ENCODE measurements at places on chromosomes 3 and 15.

- DNase-seq: no peak
- H3K27ac ChIP-seq: no peak overlapping the region
- H3K4me3 ChIP-seq: no peak overlapping the region
- H3K36me3 ChIP-seq: no peaks in the 10 kb centered on the region
- peaks cover 3% of the 10 kb centered on the region for H3K4me1 ChIP-seq
Observed at GRCh38 chr3:177835917-177836316, 638.6 kb upstream of the TBL1XR1 start.

DNA sequence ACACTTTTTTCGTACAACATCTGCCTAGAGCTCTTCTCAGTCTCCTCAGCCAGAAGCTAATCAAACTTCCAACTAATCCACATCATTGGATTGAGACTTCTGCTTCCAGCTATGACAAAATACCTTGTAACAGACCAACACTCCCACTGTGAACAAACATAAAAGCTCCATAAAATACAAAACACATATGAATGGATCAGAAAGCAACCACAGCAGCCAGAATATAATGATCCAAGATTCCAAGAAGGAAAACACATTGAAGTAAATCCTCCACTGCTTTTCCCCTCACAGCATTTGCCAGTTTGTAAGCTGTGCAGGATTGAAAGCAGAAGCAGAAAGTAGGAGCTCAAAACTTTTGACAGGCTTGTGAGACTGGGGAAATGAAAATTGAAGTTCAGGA lies 863.2 kb downstream of the TUSC7 start:
- no peaks in the 10 kb centered on the region for H3K36me3 ChIP-seq
- no peak overlapping the region for H3K4me3 ChIP-seq
- H3K4me1 ChIP-seq: no peaks in the 10 kb centered on the region
- no peak for DNase-seq

DNA sequence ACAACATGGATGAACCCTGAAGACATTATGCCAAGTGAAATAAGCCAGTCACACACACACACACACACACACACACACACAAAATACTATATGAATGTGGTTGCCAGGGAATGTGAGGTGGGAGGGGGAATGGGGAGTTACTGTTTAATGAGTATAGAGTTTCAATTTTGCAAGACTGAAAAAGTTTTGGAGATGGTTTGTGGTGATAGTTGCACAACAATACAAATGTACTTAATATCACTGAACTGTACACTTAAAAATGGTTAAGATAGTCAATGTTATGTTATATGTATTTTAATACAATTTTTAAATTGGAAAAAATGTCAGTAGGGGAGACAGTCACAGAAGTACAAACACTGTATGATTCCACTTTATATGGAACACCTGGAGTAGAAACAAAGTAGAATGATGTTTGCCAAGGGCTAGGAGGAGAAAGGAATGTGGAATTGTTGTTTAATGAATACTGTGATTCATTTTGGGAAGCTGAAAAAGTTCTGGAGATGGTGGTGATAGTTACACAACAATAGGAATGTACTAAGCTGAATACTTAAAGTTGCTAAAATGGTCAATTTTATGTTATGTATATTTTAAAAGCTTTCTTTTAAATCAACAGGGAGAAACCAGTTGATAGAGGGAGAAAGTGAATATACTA lies 76.6 kb downstream of the RPL39L start:
- peaks cover 77% of the 10 kb centered on the region for H3K4me1 ChIP-seq
- peaks cover 67% of the 10 kb centered on the region for H3K36me3 ChIP-seq
- H3K4me3 ChIP-seq: no peak overlapping the region
- H3K27ac ChIP-seq: peak overlapping the region; percentile 70

GRCh38 chr3:48157950-48158376 lies 30.3 kb downstream of the CDC25A start:
- H3K27me3 ChIP-seq: no peaks in the 10 kb centered on the region
- H3K36me3 ChIP-seq: peaks cover 24% of the 10 kb centered on the region
- H3K4me1 ChIP-seq: no peaks in the 10 kb centered on the region
- no peak overlapping the region for H3K27ac ChIP-seq
- no peak overlapping the region for H3K4me3 ChIP-seq

- no peak overlapping the region for H3K4me3 ChIP-seq
- DNase-seq: no peak
- no peak overlapping the region for H3K27ac ChIP-seq
- no peaks in the 10 kb centered on the region for H3K36me3 ChIP-seq
Observed at GRCh38 chr3:158768881-158769543, 32.8 kb upstream of the MFSD1 start.

DNA sequence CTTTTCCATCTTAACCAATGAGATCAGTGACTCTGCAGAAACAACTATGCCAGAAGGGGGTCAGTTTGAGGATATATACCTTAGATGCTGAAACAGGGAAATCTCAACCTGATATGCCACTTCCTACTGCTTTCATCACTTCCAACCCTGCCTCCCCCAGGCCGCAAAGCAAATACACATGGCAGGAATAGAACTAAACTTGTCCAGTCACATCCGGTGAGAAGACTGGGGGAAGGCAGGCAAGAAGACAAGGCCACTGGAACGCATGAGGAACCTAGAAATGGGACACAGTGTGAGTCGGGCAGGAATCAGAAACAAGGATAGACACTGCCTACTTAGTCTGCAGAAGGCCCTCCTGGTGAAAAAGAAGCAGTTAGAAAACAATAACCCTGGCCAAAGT lies 90.6 kb downstream of the MYO5A start:
- peaks cover 36% of the 10 kb centered on the region for H3K4me1 ChIP-seq
- no peak for DNase-seq
- no peak overlapping the region for H3K27ac ChIP-seq

DNA sequence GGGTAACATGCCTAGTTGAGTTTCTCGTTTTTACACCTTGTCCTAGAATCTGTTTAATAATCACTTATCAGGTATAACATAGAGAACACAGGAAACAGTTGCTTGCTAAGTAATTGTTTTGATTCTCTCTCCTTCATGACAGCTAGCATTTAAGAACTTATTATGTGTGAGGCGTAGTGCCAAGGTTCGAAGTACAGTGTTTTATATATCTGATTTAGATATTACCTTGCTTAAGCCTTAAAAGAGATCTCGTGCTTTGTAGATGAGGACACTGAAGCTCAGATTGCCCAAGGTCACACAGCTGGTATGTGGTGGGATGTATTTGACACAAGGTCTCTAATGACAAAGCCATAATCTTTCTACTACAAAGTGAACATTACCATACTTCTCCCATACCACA lies 29.0 kb upstream of the IFT57 start:
- no peak overlapping the region for H3K4me3 ChIP-seq
- H3K36me3 ChIP-seq: no peaks in the 10 kb centered on the region
- H3K4me1 ChIP-seq: peaks cover 8% of the 10 kb centered on the region
- H3K27ac ChIP-seq: no peak overlapping the region

- H3K4me1 ChIP-seq: peaks cover 10% of the 10 kb centered on the region
- H3K27me3 ChIP-seq: peaks cover 13% of the 10 kb centered on the region
- peak; percentile 48 for DNase-seq
- peaks cover 9% of the 10 kb centered on the region for H3K36me3 ChIP-seq
- no peak overlapping the region for H3K27ac ChIP-seq
- no peak overlapping the region for H3K4me3 ChIP-seq
Observed at GRCh38 chr3:32778389-32778788, 39.4 kb upstream of the TRIM71 start.

- H3K4me1 ChIP-seq: peaks cover 3% of the 10 kb centered on the region
- no peaks in the 10 kb centered on the region for H3K36me3 ChIP-seq
- no peak overlapping the region for H3K4me3 ChIP-seq
- H3K27me3 ChIP-seq: peaks cover 1% of the 10 kb centered on the region
- no peak for DNase-seq
Observed at GRCh38 chr3:10339376-10339955, 18.6 kb upstream of the SEC13 start.

DNA sequence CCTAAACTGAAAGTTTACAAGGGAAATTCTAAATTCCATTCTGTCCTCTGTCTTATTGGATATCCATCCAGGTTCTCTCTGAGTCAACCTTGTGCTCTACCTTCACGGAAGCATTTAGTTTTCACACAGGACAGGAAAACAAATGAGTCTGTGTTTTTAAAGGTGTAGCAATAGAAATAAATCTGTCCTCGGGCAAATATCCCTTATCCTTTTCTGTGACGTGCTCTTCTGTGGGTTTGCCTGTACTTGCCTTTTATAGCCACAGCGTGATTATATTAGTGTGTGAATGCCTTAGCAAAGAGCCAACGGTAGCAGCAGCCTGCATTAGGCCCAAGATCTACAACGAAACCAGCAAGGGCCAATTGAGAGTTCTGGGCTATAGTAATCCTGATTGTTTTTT lies 127.2 kb upstream of the PLSCR5 start:
- no peak overlapping the region for H3K4me3 ChIP-seq
- H3K4me1 ChIP-seq: no peaks in the 10 kb centered on the region
- DNase-seq: no peak

GRCh38 chr15:51281368-51281967 lies 56.9 kb downstream of the CYP19A1 start:
- no peaks in the 10 kb centered on the region for H3K36me3 ChIP-seq
- H3K27me3 ChIP-seq: peaks cover 15% of the 10 kb centered on the region
- DNase-seq: peak; percentile 43
- H3K4me3 ChIP-seq: no peak overlapping the region

GRCh38 chr3:7657214-7658112 lies 796.5 kb downstream of the GRM7 start:
- no peak overlapping the region for H3K27ac ChIP-seq
- no peak overlapping the region for H3K4me3 ChIP-seq
- no peak for DNase-seq
- no peaks in the 10 kb centered on the region for H3K36me3 ChIP-seq
- H3K4me1 ChIP-seq: no peaks in the 10 kb centered on the region

GRCh38 chr3:14429237-14429636 lies 26.8 kb downstream of the SLC6A6 start:
- no peak overlapping the region for H3K4me3 ChIP-seq
- H3K36me3 ChIP-seq: no peaks in the 10 kb centered on the region
- H3K27me3 ChIP-seq: no peaks in the 10 kb centered on the region
- H3K4me1 ChIP-seq: peaks cover 93% of the 10 kb centered on the region
- peak overlapping the region; percentile 68 for H3K27ac ChIP-seq

DNA sequence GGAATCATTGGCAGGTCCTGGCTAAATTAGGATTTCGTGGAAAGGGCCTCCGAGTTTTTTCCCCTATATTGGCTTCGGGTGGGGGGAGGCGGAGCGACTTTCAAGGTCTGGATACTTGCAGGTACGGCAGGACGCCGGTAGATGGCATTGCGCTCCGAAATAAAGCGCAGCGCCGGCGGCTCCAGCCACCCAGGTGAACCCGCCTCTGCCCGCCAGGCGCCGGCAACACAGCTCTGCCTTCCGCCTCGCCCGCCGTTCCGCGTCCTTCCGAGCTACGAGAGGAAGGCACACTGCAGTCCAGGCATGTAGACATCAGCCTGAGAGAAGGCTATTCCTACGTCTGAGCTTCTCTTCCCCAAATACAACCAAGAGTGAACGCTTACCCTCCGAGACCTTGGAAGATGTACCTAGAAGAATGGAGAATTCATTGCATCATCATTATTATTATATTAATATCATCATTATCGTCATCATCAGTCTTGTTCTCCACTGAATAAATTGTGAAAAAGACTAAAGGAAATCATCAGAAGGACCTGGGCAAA lies 514.1 kb downstream of the MECOM start:
- H3K27me3 ChIP-seq: peaks cover 57% of the 10 kb centered on the region
- H3K27ac ChIP-seq: no peak overlapping the region
- H3K4me1 ChIP-seq: peaks cover 21% of the 10 kb centered on the region
- H3K36me3 ChIP-seq: no peaks in the 10 kb centered on the region

GRCh38 chr3:167780214-167780883 lies 44.8 kb downstream of the SERPINI1 start:
- no peak overlapping the region for H3K4me3 ChIP-seq
- no peak for DNase-seq

DNA sequence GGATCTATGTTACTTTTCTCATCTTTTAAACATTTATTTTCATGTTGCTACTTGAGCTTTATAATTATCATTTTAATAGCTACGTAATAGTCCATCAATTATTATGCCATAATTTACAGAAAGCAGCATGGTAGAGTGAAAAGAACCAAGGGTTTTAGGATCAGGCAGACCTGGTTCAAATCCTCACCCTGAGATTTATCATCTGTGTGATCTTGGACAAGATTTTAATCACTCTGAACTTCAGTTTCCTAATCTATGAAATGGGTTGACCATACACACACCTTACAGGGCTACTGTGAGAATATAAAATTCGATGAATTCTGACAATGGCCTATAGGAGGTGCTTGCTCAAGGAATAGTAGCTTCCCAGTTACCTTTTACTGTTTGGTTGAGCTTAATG lies 27.1 kb downstream of the BOC start:
- peaks cover 3% of the 10 kb centered on the region for H3K27me3 ChIP-seq
- no peak overlapping the region for H3K27ac ChIP-seq
- H3K4me1 ChIP-seq: peaks cover 10% of the 10 kb centered on the region
- no peak overlapping the region for H3K4me3 ChIP-seq

DNA sequence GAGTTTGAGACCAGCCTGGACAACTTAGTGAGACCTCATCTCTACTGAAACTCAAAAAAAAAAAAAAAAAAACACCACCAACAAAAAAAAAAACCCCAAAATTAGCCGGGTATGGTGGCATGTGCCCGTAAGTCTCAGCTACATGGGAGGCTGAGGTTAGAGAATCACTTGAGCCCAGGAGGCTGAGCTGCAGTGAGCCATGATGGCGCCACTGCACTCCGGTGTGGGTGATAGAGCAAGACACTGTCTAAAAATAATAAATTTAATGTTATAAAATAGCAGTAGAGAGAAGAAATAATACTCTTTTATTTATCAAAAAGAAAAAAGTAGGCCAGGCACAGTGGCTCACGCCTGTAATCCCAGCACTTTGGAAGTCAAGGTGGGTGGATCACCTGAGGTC lies 17.4 kb downstream of the RCCD1 start:
- H3K27ac ChIP-seq: no peak overlapping the region
- no peaks in the 10 kb centered on the region for H3K27me3 ChIP-seq
- H3K36me3 ChIP-seq: peaks cover 68% of the 10 kb centered on the region
- no peak for DNase-seq
- no peaks in the 10 kb centered on the region for H3K4me1 ChIP-seq
- H3K4me3 ChIP-seq: no peak overlapping the region

DNA sequence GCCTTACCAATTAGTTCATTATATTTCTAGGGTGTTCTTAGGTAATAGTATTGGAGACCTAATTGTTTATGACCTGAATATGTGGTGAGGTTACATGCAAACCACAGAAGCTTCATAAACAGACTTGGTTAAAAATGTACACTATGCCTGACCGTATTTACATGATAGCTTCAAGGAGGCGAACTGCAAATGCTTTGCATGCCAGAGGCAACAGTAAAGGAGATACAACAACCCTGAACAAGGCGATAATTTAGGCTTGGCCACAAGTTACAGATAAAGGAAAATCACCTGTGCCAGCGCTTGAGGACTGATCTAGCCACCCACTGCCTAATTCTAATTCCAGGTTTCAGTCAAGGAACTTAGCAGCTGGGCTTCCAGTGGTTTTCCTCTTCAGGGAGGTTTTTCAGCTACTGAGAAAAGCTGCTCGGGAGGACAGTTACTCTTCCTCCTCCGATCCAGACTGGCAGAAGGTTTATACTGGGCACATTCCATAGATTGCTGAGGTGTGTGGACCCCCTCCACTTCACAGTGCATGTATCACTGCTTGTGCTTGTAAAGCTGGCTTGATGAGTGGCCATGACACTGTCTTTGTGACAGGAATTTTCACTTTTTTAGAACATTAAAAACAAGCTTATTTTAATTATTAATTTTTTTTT lies 95.6 kb downstream of the DHX36 start:
- H3K36me3 ChIP-seq: no peaks in the 10 kb centered on the region
- peaks cover 13% of the 10 kb centered on the region for H3K27me3 ChIP-seq
- no peak overlapping the region for H3K27ac ChIP-seq
- H3K4me3 ChIP-seq: no peak overlapping the region
- no peak for DNase-seq
